ENCODE measurements at places on chromosomes 7 and 10.

DNA sequence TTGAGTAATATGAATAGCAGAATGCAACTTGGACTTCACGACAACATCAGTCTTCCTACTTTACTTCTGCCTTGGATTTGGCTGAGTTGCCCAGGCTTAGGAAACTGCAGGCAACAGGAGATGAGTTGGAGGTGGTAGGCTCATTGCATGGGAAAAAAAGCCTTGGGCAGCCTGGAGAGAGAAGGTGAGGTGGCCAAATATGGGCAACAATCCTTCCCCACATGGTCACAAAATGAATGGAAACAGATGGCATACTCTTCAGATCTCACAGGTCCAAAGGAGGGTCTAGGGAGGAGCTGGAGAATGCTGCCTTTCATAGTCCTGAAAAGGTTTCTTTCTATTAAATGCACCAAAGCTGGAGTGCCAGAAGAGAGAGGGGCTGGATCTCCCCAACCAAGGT, 128.6 kb upstream of the AOAH start:
- DNase-seq, result no peak

DNA sequence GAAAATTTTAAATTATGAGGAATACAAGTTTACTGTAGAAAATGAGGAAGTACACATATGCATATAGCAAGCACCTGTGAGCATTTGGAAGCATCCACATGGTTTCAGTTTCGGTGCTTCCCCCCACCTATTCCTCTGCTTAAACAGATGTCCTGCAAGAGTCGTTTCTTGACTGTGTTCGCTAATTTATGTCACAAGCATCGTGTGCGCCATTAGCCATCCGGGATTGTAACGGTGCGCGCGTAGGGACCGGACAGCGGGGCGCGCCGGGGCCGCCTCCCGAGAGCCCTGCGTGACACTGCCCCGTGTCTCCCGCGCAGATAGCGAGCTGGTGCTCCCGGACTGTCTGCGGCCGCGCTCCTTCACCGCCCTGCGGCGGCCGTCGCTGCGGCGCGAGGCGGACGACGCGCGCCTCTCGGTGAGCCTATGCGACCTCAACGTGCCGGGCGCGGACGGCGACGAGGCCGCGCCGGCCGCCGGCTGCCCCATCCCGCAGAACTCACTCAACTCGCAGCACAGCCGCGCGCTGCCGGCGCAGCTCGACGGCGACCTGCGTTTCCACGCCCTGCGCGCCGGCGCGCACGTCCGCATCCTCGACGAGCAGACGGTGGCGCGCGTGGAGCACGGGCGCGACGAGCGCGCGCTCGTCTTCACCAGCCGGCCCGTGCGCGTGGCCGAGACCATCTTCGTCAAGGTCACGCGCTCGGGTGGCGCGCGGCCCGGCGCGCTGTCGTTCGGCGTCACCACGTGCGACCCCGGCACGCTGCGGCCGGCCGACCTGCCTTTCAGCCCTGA, 90.9 kb downstream of the NEURL1 start:
- peak; percentile 37 for DNase-seq

DNA sequence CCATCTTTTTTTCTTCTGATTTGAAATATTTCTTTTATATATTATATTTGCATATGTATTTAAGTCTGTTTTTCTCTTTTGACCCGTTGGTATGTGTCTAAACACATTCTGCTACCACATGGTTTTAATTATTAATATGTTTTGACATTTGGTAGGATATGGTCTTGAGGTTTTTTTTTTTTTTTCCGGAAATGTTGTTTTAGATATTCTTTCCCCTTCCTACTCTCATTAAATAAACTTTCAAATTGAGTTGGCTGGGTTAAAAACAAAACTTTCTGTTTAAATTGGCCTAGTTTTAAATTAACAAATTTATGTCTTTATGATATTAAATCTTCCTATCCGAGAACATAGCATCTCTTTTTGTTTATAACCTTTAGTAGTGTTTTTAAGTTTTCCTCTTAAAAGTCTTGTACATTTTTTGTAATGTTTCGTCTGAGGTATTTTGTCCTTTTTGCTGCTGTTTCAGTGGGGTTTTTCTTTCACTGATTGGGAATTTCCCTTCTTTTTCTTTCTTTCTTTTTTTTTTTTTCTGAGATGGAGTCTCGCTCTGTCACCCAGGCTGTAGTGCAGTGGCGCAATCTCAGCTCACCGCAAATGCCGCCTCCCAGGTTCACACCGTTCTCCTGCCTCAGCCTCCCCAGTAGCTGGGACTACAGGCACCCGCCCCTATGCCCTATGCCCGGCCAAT, 25.4 kb downstream of the STAM start:
- DNase-seq, result no peak

DNA sequence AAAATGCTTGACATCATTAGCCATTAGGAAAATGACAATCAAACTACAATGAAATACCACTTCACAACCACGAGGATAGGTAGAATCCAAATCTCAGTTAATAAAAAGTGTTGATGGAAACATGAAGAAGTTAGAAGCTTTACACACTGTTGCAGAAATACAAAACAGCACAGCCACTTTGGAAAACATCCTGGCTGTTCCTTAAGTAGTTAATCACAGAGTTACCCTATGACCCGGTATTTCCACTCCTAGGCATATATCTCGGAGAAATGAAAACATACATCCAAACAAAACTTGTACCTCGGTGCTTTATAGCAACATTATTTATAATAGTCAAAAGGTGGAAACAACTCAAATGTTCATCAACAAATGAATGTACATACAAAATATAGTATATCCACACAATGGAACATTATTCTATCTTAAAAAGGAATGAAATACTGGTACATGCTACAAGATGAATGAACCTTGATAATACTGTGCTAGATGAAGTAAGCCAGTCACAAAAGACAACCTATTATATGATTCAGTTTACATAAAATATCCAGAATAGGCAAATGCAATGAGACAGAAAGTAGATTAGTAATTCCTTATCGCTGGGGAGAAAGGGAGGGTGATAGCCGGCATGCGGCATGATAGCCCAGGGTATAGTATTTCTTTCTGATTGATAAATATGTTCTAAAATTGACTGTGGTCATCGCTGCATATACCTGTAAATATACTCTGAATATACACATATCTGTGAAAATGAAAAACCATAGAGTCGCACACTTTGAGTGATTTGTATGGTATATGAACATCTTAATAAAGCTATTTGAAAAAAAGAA, 1.9 kb downstream of the VWDE start:
- no peak for DNase-seq

- no peak for DNase-seq
Measured at GRCh38 chr10:124238367-124238766, 145.0 kb upstream of the CHST15 start.

DNA sequence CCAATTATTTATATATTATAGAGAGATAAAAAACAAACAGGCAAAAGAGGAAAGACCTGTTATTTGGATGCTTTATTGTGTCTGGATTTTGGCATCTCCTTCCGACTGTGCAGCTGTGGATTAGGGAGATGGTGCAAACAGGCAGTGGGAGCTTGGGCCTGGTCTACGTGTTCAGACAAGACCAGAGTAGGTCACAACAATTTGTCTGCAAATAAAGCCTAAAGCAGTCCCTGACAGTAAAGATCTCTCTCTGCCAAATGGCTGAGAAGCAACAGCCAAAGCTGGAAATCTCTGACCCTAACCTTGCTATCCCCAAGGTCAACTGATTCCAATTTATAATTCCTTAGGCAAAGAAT, 82.0 kb downstream of the ABLIM1 start:
- DNase-seq, result no peak

DNA sequence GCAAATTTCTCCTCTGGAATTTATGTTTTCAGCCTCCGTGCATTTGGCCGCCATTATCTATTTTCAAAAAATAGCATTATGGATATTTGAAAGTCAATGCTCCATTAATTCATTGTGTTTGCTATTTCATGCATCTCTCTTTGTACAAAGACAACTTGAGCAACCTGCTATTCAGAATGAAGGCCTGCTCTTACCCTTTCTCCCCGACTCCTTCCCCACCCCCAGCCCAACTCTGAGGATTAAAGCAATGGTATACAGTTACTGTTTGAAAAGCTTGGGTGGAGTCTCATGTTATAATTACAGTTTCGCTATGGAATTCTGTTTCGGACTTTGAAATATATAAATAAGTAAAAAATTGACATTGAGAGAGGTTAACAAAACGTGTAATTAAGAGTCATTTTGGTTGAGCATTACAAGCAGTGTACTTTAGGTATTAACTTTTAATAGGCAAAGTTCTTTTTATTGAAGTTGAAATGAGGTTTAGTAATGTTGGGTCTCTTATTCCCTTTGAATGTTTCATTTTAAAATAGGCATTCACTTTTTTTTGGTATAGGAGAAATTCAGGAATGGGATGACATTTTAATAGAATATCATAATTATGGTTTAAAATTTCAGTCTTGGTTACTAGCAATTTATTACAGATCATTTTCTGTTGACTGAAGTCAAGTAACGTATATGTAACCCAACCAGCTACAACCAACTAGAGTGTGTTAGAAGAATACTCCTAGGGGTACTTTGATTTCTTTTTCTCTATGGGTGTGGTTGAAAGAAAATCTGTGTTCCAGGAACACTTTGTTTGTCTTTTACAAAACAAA, 93.1 kb downstream of the ARID5B start:
- no peak for DNase-seq

DNA sequence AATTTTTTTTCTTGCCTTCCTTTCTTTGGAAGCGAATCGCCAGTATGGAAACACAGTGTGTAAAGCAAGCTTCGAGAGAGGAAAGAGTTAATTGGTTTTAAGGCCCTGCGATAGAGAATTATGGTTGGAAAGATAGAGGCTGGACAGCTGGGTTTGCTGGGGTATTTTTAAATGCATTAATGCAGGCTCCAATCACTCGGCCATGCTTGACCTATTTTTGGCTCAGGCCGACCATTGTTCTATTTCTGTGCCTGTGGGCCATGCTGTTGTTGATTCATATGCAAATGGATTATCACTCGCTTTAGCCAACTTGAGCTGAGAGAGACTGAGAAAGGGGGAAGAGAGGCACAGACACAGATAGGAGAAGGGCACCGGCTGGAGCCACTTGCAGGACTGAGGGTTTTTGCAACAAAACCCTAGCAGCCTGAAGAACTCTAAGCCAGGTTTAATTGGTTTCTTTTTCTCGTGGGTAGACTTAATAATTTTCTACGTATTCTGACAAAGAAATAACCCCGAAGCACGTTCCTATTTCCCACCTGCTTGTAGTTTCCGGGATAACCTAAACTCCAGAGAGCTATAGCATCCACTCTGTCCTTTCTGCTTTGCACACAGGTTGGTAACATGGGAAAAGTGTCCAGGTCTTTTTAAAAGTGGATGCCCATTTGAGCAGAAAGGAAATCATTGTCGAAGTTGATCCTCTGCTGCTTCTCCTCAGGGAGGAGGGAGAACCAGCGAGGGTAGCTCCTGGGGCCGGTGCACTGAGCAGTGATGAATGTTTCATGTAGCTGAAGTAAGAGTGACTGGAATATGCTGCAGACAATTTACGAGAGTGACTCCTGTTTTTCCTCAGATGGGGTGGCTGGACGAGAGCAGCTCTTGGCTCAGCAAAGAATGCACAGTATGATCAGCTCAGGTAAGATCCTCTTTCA, at the start of gene HDAC9:
HDAC9 (plus strand) TSS at position 338 of the 929 bp plus-strand sequence; CDS start at position 892, 554 bp downstream.
- peak; percentile 1 for DNase-seq

DNA sequence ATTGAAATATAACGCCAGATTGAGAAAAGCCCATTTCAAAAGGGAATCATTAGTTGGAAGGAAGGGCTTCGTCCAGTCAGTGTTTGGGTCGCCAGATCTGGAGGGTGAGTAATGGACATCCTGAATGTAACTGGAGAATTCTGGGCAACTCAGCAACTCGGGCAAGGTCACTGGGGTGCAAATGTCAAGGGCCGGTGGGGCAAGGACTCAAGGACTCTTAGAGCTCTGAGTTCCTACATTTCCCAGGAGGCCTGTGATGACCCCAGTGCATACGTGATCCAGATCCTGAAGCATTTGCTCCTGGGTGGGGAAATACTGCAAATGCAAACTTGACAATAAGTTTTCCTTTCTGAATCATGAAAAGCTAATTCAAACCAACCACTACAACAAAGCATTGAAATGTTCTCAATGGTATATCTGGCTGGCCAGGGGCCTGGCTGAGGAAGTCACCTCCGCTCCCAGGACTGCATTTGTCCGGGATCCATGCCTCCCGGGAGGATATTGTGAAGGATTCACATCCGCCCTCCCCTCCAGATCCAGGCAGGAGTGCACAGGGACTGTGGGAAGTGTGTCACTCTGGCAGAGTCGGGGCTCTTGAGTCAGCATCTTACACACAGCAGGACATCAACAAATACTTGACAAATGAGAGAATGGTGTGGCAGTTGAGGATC, 164.0 kb downstream of the FANK1 start:
- no peak for DNase-seq

DNA sequence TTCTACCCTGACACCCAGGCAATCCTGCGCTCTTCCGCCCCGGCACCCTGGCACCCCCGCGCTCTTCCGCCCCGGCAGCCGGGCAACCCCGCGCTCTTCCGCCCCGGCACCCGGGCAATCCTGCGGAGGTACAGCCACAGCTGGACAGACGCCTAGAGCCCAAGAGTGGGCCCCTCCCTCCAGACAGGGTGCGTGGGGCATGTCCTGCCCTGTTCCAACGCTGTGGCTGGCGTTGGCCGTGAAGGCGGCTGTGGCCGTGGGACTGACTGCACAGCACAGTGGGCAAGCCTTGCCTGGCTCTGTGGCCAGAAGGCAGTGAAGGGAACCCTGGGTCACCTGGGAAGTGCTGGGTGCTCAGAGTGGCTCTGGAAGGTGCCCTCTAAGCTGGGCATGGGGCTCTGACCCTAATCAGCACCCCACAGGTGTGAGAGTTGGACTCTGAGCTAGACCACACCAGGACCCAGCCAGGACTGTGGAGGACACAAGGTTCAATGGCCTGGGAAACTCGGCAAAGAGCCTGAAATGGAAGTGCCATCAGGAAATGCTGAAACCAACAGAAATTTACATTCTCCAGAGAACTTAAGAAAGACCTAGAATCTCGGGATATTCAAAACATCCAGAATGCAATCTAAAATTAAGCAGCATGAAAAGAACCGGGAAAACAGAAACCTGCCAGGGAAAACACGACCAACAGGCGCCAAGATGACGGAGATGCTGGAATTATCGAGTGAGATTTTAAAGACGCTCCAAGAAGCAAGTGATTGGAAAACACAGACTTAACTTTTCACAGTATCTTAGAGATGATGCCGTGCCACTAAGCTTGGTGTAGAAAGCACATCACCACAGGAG, 253.6 kb downstream of the ELFN1 start:
- DNase-seq, result no peak

- no peak for DNase-seq
Measured at GRCh38 chr7:22759721-22760120, 32.7 kb downstream of the IL6 start.

Data from erythroblast (primary cell).